ENCODE measurements at places on chromosomes 6 and 20.

GRCh38 chr6:3719462-3720308 is 31.8 kb downstream of the PXDC1 start:
- DNase-seq = no peak

DNA sequence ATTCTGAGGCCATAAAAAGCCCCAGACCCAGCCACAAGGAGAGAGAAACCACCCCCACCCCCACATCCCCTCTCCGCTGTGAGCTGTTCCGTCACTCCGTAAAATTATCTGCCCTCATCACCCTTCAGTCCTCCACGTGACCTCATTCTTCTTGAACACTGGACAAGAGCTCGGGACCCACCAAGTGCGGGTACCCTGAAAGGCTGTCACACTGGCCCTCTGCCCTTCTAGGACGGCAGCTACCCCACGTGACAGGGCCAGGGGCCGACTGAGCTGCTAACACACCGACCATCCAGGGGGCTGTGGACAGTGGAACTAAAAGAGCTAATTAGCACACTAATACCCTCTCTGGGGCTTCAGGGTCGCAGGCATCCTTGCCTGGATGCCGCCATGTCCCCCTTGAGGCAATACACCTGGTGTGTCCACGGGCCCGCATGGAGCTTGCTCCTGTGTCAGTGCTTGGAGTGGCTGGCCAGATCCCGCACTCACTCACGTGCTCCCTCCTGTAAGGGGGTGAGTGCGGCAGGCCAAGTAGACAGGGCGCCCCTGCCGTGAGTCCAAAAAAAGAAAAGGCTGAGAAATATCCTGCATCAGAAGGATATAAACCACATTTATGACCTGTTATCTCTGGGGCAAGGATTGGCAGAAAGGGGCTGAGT is 29.2 kb upstream of the AHCY start:
- DNase-seq = no peak

DNA sequence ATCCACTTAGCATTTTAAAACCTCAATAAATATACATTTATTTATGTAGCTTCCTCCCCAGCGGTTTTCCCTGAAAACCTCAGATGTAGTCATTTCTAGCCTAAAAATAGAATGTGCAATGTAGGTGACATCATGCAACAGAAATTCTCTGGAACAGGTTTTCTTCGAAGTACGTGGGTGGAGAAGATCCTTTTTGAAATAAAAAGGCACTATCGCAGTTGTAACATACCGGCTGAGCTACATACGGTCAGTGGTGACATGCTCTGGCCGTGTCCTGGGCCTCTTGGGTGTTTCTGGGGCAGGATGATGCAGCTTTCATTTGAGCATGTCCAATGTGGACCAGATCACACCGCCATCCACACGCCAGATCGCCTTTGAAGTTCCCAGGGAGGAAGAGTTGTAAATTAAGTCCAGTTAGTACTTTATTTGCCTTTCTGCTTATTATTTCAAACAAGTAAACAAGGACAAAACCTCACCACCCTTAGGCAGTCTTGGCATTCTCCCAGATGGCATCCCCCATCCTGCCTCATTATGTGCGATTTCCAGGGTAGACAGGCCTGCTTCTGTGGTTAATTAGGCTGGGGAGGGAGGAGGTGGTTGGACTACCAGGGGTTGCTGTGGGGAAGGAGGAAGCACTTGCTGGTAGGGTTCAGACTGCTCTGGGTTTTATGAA is 109.5 kb upstream of the CLDN20 start:
- DNase-seq = no peak

DNA sequence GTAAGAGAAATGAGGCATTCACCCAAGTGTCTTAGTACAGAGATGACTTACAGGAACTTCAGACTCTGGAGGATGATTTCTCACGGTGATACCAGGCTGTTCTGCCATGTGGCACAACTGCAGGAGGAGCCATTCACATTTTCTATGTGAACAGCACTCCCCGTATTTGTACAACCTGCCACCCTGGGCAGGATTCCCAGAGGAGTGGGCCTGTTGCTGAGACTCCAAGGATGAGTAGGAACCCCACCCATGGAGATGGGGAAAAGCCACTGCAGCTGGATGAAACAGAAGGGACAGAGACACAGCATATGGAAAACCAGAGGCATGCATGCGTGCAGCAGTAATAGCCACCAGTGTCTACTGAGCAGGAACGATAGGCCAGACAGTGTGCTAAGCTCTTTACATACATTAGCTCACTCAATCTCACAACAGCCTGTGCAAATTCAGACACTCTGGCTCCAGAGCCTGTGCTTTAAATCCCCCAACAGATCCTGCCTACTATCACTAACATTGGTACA is 48.0 kb upstream of the PTPRT start:
- DNase-seq = no peak

DNA sequence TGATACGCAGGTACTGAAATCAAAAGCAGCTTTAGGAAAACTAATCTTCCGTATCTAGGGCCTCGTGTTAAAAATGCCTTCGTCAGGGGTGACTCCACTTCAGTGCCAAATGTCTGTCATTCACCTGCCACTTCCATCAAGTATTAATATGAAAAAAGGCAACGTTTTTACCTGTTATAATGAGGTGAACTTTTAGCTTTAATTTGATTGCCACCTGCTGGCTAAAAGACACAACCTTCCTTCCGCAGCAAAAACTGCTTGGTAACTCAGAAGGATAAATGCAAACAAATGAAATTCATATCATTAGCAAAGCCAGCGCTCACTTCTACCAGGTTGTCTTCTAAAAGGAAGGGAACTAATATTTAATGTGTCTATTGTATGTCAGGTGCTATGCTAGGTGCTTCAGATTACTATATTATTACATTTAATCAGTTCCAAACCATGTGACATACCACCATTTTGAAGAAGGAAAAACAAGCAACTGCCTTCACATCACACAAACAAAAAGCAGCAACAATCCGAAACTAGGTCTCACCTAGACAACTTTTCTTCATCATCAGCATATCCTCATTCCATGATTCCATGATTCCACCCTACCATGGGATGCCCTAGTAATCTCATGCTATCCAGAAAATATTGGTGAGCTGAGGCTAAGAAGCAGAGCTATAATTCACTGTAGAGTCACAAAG is 20.6 kb upstream of the ARHGAP18 start:
- no peak for DNase-seq

DNA sequence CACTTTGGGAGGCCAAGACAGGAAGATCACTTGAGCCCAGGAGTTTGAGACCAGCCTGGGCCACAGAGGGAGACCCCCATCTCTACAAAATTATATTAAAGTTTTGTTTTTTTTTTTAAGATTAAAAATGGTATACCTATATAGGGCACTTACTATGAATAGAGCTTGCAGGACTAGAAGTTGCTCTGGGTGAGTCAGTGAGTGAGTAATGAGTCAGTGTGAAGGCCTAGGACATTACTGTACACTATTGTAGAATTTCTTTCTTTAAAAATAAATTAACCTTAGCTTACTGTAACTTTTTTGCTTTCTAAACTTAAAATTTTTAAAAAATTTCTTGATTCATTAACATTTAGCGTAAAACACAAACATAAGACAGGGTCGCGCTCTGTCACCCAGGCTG is 29.7 kb downstream of the STK35 start:
- DNase-seq = no peak

GRCh38 chr6:138034229-138034628 is 73.0 kb downstream of the PERP start:
- DNase-seq = no peak

DNA sequence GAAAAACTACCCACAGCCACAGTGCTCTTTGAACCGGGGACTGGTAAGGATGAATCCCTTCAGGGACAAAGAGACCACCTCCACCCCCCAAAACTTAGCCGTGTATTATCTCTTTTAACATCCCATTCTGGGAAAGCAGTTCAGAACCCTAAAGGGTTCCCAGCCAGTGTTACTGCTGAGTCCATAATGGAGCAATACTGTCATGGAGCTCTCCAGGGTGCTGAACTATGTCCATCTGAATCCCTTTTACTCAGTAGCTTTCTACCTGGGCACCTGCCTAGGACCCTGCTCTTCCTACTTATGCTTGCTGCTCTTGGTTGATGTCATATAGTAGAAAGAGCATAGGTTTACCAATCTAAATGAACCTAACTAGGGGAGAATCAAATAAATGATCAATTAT is 22.3 kb upstream of the SAYSD1 start:
- DNase-seq = peak; percentile 21

GRCh38 chr6:134082191-134082590 is 29.8 kb upstream of the SLC2A12 start:
- no peak for DNase-seq

DNA sequence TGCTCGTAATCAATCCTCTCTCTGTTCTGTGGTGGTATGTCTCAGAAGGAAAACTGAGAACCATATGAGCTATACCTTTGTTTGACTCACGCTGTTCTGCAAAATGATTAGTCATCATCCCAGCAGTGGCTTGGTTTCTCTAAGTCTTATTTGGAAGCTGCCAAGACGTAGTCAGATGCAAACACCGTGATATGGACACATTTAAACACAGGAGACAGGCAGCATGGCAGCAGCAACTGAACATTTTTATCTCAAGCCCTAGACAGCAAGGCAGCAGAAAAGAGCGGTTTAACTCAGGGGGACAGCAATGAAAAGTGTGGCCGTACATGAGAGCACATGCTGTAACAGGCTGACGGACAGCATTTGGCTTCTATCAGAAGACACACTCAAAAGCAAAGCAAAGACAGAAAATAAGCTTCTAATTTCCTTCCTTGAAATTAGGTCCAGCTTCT is 1295.1 kb downstream of the EPHA7 start:
- DNase-seq = no peak

GRCh38 chr20:58918621-58919020 is 62.4 kb upstream of the NELFCD start:
- no peak for DNase-seq
